ENCODE measurements at places on chromosomes 2 and 18.

- no peak for DNase-seq
These were observed 90.4 kb upstream of the CBLN2 start for GRCh38 chr18:72634500-72634899.

GRCh38 chr2:127873707-127874303 is 12.0 kb downstream of the AMMECR1L start:
- no peak for DNase-seq

DNA sequence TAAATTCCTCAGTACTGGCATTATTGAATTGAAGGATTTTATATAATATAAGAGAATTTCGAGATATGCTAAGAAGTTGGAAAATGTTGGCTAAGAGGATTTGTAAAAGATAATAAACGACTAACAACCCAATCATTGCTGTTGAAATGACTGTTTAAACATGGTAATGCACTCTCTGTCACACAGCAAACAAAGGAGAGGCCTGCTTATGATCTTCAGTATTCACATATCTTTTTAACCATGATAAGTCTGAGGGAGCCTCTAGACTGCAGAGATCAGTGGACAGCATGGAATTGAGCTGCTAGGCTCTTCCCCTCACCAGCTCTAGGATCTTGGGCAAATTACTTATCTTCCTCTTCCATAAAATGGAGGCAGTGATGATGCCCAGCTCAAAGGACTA is 2.7 kb downstream of the KCTD18 start:
- DNase-seq: no peak

- no peak for DNase-seq
These were observed 433.2 kb upstream of the TNP1 start for GRCh38 chr2:217293046-217293445.

- no peak for DNase-seq
These were observed 50.4 kb downstream of the PAX8 start for GRCh38 chr2:113228351-113228750.

- DNase-seq: peak; percentile 66
These were observed at the start of gene CDH2 for GRCh38 chr18:28176948-28177827. TSS of gene CDH2 (minus strand) at chr18:28177130. CDS start at chr18:28177022, 108 bp downstream.

DNA sequence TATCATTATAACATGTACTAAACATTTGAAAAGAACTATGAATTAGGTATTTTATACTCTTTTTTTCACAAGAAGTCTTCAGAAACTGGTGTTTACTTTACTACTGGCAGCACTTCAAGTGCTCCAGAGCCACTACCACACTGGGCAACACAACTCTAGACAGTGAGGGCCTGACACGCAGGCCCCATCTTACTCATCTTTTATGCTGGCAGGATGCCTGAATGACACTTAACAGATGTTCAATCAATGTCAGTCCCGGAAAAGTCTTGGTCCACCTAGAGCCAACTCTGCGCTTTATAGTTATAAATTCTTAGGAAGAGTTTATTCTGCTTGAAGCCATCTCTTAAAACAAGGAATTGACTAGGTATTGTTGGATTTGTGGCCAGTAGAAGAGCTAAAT is 8.7 kb upstream of the WIPF1 start:
- DNase-seq: no peak

DNA sequence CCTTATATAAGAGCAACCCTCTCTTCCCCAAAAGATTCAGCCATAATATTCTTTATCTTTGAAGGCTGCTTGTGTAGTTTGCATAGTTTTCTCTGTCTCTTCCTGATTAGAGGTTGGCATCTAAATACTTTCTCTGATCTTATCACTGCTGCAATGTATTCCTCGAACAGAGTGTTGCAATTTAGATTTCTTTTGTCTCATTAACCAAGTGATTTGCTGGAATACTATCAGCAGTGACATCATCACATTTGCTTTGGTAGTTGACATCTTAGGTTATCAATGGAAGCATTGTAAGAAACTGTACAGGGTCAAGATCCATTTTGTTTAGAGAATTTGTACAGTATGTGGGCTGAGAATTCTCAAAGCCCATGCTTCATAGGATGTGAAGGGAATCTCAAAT is 72.0 kb upstream of the NEUROD1 start:
- no peak for DNase-seq

DNA sequence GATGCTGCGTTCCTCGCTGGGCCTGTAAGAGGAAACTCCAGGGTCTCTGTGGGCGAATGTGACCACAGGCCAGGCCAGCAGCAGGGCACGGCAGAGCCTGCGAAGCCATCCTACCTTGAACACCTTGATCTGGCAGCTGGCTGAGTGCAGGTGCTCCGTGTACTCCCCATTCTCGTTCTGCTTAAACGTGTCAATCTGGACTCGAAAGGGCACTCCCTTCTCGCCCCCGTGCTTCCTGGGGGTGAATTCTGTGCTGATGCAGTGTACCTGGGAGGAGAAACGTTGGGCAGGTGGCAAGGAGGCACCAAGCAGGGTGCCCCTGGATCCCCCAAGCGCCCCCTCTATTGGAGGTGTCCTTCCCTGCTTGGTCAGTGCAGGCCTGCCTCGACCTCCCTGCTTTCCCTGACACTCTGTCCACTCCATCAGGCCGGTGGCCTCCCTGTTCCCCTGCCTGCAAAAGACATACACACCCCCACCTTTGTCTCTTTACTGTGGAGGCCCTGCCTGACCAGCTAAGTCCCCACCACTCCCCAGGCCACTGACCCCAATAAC is 38.2 kb downstream of the TFCP2L1 start:
- DNase-seq: no peak

DNA sequence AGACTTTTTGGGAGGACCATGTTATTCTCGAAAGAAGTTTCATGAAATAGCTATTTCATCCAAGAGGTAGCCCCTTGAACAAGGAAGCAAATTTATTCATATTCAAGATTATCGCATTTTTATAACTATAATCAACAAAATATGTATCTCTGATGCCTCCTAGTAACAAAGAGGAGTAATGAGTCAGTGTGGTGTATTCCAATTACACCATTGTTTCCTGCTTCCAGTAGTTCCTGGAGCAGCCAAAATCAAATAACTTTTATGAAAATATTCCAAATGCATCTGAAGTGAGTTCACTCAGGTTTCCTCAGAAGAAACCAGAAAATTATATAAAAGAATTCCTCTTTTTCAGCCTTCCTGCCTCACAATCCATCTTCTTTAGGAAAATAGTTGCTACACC is 43.0 kb downstream of the ANKRD36B start:
- DNase-seq: no peak

DNA sequence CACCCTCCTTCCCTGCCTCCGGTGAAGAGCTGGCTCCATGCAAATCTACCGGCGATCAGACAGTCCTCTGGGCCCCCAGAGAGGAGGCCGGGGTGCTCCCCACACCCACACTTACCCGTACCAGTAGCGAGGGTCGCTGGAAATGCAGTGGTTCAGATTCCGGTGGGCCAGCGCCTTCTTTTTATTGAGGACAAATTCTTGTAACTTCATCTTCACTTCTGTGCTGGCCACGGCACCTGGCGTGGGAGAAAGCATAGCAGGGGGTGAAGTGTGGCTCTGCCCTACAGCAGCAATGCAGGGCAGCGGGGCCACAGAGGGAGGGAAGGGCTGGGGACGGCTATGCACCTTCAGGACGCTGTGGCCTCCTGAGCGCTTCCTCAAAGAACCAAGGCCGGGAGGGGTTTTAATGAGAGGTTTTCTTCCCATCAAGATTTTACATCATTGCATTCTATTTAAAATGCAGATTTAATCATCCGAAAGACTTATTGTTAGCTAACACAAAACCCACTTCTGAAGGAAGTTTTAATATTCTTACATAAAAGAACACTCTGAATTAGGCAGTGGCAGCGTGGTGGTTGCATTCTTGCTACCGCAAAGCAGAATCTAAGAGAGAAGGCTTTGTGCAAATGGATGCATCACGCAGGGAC is 237.0 kb downstream of the HDAC4 start:
- DNase-seq: no peak

GRCh38 chr18:80106482-80107051 is 2.5 kb upstream of the ADNP2 start:
- DNase-seq: no peak

GRCh38 chr2:57370882-57371585 is 675.6 kb upstream of the VRK2 start:
- DNase-seq: no peak

- no peak for DNase-seq
These were observed 208.5 kb downstream of the CAMKMT start for GRCh38 chr2:44570271-44570670.

Data from NCI-H187 treated with DMSO at 0.1 percent for 48 hours (cell line).